Karpas-422 (cell line): ENCODE measurements at places on chromosomes 11 and 22. TPM values are rescaled to one million over a fixed set of nuclear protein-coding genes. Genes with fewer than 3 reads are reported as not detected.

DNA sequence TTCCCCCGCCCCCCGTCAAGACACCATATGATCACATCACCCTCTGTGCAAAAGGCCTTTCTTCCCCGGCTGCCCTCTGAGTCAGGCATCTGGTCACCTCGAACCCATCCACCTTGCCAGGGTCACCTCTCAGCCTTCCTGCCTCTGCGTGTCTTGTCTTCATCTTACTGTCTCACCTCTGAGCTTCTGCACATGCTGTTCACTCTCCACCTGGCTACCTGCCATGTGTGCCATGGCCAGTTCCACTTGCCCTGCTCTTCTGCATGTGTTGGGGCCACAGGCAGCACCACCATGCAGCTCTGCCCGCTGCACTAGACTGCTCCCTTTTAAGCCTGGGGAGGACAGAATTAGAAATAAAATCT, 9.8 kb downstream of the ZNF74 start:
- DNase-seq = no peak

DNA sequence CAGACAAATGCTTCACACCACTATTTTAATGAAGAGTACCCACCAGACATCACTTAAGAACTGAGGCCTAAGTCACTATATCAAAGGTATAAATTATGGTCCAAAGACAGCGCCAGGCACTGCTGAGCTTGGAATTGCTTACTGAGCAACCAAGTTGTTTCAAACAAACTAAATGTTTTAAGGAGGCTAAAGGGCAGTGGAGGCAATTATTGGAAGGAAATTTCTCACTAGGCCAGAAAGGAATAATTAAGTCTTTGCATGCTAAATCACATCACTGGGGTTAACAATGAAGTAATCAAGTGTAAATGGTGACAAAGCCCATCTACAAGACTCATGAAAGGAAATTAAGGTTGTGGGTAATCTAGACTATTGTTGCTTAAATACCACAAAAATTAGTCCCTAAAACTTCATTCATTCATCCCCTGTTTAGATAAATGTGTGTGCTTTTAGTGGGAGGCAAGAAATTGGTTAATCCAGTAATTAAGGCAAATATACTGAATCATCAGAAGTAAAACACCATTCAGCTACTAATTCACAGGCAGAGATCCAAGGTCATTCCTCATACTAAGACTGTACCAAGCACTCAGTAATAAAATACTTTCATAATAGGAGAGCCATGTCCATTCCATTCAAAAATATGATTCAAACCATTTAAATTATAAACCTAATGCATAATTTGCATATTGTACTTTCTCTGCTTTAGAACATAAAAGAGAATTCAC, 21.2 kb downstream of the LGR4 start:
- DNase-seq = no peak

DNA sequence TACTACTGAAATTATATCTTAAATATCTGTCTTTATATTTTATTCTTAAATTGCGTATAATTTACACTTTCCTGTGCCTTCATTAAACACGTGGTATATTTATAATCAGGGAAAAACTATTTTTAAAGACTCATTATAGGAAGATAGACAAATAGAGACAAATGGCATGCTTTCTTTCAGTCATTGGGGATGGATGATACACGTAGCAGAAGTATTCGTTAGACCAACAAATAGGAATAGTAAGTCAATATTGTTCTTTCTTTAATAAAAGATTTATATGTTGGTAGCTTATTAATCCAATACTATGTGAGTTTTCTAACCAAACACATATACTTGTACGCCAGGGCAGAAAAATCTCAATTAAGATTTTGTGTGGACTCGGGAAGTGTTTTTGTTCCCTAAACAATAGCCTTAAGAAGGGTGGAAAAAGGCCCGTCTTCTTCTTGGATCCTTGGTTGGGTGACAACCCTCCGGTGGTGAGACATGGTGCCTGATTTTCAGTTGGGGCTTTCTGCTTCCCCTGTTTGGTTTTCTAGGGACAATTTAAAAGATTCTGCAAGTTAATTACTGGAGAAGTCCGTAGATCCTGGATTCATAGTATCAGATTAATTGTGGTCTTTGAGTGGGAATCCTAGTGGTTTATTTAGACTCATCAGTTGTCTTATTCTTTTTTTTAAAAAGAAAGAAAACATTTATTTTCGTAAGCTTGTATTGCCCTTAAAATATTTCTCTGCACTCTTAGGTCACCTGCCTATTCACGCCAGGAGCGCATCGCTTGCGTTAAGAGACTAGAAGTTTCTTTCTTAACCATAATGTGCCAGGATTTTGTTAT, 83.5 kb upstream of the WNT7B start:
- no peak for DNase-seq

- DNase-seq = peak; percentile 95
These were observed 14.6 kb downstream of the MMP13 start for GRCh38 chr11:102940714-102941588.

DNA sequence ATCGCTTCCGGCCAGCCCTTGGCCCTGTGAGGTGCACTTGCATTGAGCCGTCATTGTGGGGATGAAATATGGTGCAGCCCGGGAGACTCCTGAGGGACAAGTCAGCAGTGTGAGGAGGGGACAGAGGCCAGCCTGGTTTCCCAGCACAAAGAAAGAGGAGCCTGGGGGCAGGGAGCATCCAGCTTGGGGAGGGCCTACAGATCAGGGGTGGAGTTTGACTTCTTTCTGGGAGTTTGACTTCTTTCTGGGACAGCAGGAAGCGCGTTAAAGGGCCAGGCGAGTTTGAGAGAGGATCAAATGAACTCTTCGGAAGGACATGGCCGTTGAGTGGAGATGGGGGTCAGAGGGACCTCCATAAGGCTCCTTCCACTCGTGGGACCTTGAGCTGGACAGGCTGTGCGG, 91.9 kb downstream of the LRRC32 start:
- no peak for DNase-seq

MED15 gene
- total RNA-seq = 36.9 and 70.3 TPM in 2 replicates

DRICH1 gene
- 1.2 TPM in 1 of 2 replicates, not detected in the other for total RNA-seq

NEFH gene
- total RNA-seq = not detected in 2 replicates

SNAP29 gene
- total RNA-seq = 10.1 and 17.4 TPM in 2 replicates
